ENCODE measurements at places on chromosomes 1 and 21. TPM values are rescaled to one million over a fixed set of nuclear protein-coding genes. Genes with fewer than 3 reads are reported as not detected.

Gene FAM229A
- 10.6 TPM for polyA plus RNA-seq

Gene TMEM81
- polyA plus RNA-seq, result 3.6 TPM

GRCh38 chr1:54865238-54866073 lies 21.5 kb downstream of the DHCR24 start:
- DNase-seq, result no peak

DNA sequence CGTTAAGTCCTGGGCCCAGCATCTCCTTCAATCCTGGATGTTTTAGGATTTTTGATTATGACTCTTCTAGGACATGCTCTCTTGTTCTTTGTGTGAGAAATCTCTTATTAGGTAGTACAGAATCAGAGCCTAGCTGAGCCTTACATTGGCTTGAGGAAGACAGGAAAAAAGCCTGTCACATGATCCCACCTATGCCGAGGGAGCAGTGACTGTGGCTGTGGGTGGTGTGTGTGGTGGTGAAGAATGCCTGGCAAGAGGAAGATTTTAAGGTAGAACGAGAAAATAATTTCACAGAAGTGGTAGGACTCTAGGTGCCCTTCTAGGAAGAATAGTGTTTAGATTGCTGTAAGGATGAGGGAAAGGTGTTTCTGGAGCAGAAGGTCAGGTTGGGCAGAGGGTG lies 449.5 kb upstream of the PROX1 start:
- no peak for DNase-seq

Gene CCDC185
- polyA plus RNA-seq, result not detected

Gene S100A3
- polyA plus RNA-seq, result 0.52 TPM

Gene MTARC2
- polyA plus RNA-seq, result 45.3 TPM

DNA sequence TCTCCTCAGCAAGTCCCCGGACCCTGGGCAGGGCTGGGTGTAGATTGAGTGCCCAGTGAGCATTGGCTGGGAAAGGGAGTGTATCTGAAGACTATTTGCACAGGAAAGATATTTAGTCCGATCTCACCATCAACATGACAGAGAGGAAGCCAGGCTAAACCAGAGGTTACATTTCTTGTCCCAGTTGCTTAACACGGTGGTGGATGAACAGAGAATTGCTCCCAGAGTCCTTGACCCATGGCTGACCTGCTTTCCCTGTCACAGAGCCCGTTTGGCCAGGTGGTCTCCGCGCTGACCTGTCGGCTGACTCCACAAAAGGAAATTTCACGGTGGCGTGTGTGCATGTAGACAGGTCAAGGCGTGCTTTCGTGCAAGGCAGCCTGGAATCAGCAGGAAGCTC lies 83.5 kb downstream of the BEND5 start:
- no peak for DNase-seq
